HFF-Myc (cell line): ENCODE measurements at places on chromosomes 12 and 14.

- DNase-seq: no peak
Observed at GRCh38 chr12:67067453-67068203, 201.5 kb upstream of the CAND1 start.

DNA sequence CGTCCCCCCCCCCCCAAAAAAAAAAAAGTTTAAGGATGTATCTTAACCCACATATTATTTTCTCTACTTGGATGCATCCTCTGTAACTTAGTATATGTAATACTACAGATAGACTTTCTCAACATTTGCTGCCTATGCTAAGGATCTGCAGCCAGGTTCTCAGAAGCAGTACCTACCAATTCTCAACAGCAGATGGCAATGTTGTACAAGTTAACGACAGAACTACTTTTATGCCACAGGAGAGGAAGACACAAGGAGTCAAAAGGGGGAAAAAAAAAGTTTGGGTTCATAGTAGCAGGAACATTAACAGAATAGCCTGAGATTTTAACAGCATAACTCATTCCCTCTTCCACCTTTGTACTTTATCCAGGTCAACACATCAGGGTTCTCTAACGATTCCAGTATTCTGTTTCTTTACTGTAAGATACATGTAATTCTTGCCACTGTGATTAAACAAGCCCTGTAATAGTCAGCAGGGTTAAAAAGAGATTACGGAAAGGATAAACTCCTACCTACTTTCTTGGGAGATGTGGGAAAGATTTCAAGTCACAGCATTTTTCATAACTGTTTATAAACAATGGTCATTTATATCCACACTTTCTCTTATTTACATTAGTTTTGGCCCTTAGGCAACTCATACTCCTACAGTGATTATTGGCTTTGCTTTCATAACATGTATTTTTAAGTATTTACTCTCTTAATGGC lies 5.7 kb upstream of the NEK9 start:
- DNase-seq: peak; percentile 71

- DNase-seq: no peak
Observed at GRCh38 chr12:129635021-129635685, 268.7 kb downstream of the TMEM132D start.

- DNase-seq: no peak
Observed at GRCh38 chr12:59559696-59560095, 36.1 kb upstream of the SLC16A7 start.

- no peak for DNase-seq
Observed at GRCh38 chr12:9872742-9873141, 3.6 kb upstream of the CLEC2B start.

GRCh38 chr14:34059925-34060650 lies 109.2 kb upstream of the EGLN3 start:
- DNase-seq: no peak

- DNase-seq: no peak
Observed at GRCh38 chr12:50203691-50204090, 36.5 kb upstream of the CERS5 start.

- no peak for DNase-seq
Observed at GRCh38 chr12:2494486-2495192, 300.1 kb upstream of the FKBP4 start.
